Activated CD8-positive, alpha-beta memory T cell treated with anti-CD3 and anti-CD28 coated beads for 1 hour (primary cell): ENCODE measurements at places on chromosomes 5 and 9.

DNA sequence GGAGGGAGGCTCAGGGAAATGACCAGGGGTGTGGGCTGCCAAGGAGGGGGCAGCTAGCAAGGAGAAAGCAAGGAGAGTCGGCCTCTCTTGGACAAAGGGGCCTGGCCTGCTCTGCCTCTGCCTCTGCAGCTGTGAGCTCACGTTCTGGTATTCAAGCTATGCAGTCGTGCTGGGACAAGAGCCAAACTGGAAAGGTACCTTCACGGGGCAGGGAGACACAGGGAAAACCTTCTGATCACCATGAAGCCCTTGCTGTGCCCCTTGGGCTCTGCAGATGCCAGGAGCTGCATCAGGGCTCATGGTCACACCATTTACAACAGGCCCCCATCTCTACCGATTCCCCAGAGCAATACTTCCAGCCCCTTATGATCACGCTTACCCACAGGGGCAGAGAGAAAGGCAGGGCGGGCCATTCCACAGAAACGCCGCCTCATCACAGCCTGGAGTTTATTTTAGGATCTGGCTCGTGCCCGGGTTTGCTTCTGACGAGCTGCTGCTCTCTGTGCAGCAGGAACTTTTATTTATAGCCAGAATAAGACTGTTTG is 63.2 kb downstream of the PRRT1B start:
- DNase-seq, result no peak

DNA sequence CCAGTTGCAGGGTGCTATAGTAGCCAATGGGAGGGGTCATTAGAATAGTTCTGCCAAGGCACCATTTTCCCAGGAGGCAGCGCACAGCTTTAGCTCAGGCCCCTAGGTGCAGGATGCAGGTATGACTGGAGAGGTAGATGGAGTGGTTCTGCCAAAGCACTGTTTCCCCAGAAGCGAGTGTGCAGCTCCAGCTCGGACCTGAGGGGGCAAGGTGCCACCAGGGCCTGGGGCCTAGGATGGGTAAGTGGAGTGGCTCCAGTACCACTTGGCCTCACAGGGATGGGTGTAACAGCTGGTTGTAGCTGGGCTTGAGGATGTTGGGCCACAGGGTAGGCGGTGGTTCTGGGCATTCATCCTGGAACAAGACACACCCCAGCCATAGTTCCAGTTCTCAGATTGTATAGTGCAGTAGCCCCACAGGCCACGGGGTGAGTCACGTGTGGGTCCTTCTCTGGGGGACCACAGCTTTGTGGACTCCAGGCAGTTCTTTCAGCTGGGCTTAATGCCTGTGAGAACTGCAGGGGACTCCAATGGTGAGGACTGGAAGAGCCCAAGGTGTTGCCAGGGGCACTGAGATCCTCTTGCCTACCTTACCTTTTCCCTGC is 185.5 kb upstream of the ANKH start:
- DNase-seq, result no peak

- DNase-seq, result no peak
Measured at GRCh38 chr9:77544546-77544945, 103.6 kb downstream of the GNA14 start.

- DNase-seq, result no peak
Measured at GRCh38 chr9:135711391-135711790, 9.4 kb downstream of the KCNT1 start.

- no peak for DNase-seq
Measured at GRCh38 chr9:83800236-83801033, 17.1 kb downstream of the GKAP1 start.

- DNase-seq, result no peak
Measured at GRCh38 chr5:55750063-55750462, 12.2 kb downstream of the DDX4 start.

DNA sequence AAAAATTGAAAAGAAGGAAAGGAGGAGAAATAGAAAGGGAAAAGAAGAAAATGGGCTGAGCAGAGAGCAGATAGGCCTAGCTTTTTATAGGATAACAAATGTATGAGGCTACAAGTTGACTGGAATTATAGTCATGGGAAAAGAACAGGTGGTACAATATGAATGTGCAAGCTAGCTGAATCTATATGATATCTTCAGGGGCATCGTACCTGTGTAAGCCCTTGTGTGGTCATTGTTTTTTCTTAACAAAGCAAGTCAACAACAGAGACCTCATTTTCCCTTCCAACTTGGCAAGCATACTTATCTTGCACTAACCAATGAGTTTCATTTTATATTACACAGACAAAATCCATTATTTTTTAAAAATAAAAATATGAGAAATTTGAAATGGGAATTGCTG is 259.2 kb downstream of the KCTD16 start:
- no peak for DNase-seq

GRCh38 chr9:19785230-19785629 is 3.6 kb downstream of the SLC24A2 start:
- DNase-seq, result no peak

DNA sequence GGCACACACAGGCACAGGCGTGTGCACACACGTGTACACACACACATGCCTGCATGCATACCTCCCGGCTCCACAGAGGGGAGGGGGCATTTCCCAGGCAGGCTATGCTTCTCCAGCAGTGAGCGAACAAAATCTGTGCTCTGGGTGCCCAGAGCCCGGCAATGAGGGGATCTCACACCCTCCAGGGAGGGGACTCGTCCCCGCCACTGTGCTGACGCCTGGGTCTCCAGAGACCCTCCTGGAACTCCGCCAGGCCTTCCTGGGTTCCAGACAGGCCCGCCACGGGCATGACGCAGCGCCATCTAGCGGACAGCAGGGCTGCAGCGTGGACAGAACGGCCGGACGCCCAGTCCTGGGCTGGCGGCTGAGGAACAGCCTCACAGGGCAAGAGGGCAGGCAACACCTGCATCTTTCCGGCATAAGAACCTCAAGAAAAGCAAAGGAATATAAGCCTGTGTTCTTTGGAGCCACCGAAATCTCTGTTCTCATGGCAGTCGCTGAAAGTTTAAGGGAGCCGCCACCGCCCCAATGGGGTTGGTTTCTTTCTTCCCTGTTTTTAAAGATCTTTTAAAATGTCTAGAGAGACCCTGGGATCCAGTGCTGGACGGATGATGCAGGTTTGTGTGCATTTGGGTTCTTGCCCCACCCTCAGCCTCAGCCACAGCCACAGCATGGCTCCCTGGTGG is 135.6 kb upstream of the PPP1R26 start:
- DNase-seq, result no peak

DNA sequence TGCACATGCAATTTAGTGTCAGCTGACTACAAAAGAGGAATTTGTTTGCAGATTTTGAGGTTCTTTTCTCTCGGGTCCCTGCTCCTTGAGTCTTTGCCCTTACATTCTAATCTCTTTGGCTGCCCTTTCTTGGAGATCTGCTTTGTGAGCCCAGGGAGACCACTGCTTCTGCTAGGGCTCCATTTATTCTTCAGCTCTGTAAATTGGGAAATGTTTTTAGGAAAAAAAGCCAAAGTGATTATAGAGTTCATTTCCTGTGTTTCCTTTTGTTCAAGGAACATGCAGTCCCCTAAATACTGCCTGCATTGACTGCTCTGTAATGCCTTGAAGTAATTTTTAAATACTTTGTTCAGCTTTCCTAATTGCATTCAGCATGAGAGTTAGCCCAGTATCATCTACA is 197.4 kb downstream of the CSNK1G3 start:
- no peak for DNase-seq

DNA sequence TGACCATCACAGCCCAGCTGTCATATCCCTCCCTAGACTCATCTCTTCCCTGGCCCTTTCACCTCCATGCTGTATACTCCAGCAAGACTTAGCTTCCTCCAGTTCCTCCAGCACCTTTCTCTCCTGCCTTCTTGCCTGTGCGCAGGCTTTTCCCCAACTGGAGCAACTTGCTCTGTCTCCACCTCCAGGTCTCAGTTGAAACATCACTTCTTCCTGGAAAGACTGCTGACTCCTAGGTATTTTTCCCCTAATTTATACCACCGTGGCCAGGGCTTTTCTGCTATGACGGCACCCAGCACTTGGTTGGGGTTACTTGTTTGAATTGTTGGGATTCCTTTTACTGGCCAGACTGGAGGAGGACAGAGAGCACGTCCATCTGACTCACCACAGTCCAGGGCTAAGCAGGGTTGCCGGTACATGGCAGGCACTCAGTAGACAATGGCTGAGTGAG is 67.5 kb downstream of the KCNIP1 start:
- no peak for DNase-seq

DNA sequence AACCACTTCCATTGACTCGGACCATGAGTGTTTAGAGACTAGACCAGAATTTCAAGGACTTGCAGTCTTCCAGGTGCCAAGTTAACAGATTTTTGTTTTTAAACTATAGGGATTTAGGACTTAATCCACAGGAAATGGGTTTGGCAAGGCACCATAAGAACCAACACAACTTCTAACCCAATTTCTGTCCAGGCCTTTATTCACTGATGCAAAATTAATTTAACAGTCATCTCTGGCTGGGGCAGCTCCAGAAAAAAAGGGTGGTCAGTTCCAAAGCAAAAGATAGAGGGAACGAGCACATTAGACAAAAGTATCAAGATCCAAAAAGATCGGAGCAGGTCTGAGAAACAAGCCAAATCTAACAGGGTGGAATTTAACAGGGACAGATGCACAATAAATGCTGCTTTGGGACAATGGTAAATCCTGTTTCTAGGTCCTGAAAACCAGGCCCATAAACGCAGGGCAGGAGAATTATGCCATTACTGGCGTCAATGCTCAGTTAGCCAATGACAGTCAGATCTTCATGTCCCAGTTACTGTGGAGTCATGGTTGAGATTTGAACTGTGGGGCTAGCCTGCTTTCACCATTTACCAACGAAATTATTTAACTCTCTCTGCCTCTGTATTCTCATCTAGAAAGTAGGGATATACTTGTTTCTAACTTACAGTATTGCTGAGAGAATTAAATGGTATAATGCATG is 590.8 kb upstream of the BRINP1 start:
- no peak for DNase-seq

- no peak for DNase-seq
Measured at GRCh38 chr9:76658510-76659231, 105.6 kb upstream of the PCA3 start.

GRCh38 chr5:170186156-170186555 is 46.6 kb upstream of the C5orf58 start:
- DNase-seq, result no peak

DNA sequence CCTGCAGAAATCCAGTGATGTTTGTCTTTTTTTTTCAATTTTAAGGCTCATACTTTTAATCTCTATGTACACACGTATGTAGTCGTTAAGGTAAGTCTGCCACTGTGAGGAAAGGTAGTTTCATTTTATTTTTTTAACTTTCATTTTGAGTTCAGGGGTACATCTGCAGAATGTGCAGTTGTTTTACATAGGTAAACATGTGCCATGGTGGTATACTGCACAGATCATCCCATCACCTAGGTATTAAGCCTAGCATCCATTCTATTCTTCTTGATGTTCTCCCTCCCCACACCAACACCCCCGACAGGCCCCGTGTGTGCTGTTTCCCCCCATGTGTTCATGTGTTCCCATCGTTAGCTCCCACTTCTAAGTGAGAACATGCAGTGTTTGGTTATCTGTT is 19.7 kb downstream of the MUSK start:
- DNase-seq, result no peak

DNA sequence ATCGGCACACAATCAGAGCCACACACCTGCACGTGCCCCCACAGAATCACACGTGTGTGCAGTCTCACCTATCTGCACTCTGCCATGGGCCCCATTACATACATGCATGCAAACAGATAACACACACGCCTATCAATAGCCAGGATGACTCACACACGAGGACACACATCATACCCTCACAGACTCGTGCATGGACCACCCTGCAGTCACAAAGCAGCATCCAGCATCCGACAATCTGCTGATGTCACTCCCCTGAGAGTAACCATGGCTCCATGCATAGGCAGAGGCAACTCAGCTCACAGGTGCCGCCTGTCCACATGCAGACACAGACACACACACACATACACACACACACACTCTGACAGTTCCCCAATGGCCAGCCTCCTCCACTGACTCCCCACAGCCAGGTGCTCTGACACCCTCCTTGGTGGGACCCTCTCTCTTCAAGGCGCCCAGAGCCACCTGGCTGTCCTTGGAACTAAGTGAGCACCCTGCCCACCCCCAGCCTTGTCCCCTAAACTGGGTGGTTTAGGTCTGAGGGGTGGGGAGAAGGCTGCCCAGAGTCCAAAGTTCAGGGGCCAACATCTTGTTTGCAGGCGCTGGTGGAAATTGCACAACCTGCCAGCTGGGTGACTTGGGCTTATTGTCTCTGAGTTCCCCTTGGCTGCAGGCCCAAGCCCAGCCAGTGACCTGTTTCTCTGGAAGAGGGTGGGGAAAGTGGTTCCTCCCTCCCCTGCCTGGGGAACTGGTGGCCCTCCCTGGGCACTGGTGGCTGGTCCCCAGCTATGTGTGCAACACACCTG is 34.6 kb upstream of the NEK6 start:
- no peak for DNase-seq

- DNase-seq, result no peak
Measured at GRCh38 chr5:149860801-149861322, 83.7 kb downstream of the PDE6A start.

- DNase-seq, result no peak
Measured at GRCh38 chr9:4442806-4443205, 47.5 kb upstream of the SLC1A1 start.

DNA sequence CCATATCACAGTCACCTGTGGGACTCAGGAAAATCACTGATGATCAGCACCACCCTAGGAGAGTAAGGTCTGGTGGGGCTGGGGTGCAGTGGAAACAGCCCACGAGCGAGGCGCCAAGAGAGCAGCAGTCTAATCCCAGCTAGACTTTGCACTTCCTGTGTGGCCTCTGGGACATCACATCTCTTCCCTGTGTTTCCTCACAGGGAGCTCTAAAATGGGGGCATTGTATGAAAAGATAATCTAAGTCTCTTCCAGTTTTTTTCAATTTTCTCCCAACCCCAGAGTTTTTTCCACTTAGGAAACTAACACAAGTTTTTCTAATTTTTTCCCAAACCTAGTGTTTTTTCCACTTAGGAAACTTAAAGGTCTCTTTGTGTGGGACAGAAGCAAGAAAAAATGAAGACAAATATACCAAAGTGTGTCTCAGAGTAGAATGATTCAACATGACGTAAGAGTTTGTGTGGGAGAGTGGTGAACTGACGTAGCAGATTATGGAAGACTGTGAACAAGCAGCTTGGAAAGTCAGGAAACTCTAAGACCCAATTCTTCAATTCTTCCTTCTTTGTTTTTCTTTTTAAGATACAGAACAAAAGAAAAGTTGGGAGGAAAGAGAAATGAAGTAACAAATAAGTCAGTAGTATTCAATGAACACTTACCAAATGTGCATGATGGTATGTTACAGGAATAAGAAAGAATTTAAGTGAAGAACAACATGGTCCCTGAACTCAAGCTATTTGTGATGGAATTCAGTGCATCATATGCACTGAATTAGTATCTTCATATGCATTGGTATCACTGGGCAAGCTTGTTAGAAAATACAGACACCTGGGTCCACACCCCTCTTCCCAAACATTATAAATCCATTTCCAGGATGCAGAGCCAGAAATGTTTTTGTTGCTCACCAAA is 51.3 kb downstream of the LHFPL2 start:
- no peak for DNase-seq

GRCh38 chr5:94613583-94613982 is 4.8 kb downstream of the KIAA0825 start:
- DNase-seq, result no peak
